ENCODE measurements at places on chromosomes 3 and 15.

- no peak for DNase-seq
Measured at GRCh38 chr3:39284457-39284881, 4.6 kb upstream of the CX3CR1 start.

DNA sequence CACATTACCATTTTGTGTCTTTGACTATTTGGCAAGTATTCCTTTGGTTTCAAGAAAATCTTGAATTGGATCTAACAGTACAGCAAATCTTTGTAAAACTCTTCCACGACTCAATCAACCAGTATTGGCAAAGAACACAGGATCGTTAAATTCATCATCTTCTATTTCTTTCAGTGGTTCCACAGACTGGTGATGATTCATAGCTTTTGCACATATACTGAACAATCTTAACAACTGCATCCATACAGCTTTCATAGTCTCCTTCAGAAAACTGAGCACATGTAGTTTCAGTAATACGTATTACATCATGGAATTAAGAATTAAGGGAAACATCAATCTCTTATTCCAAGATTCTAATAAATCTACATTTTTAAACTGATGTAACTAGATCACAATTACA, 91.6 kb upstream of the LIPC start:
- DNase-seq, result no peak

GRCh38 chr3:23691357-23691895, 114.3 kb upstream of the UBE2E1 start:
- DNase-seq, result no peak

DNA sequence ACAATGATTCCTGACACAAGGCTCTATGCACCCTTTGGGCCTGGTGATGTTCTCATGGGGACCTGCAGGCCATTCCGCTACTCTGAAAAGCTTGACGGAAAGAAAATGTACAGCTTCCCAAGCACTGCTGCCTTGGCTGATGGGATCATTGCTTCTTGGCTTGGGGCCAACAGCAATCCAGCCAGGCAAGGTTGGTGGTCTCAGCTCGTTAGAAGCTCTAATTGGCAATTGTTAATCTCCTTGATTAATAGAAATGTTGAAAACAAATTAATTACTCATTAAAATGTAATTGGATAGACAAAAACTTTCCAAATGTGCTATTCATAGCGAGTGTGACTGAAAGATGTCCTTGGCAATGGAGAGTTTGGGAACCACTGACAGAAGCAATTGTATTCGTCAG, 16.3 kb upstream of the MYZAP start:
- DNase-seq, result no peak

DNA sequence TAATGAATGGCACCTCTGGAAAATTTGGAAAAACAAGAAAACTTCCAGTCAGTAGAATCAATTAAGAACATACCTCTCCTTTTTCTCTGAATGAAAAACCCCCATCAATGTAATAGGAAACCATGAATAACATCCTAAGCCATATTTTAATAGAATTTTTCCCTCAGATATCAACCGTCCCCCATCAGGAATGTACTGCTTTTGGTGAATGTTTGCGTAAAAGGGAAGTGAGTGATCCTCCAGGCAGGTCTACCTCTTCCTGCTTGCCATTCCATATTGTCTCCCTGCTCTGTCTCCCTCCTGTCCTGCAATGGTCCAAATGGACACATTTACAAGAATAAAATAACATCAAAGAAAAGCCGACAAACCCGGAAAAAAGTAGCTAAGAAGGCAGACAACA, 30.8 kb downstream of the LAMP3 start:
- no peak for DNase-seq

DNA sequence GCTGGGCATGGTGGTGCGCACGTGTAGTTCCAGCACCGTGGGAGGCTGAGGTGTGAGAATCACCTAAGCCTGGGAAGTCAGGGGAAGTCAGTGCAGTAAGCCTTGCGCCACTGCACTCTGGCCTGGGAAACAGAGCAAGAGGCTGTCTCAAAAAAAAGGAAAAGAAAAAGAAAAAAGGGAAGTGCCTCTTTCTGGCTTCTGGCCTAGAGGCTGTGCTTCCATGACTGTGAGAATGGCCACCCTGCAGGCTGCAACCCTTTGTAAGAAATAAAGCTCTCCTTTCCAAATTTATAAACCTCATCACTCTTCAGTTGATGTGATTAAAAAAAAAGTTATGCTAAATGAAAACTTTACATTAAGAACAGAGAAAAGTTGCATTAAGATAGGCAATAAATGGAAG, 774.3 kb downstream of the TUSC7 start:
- no peak for DNase-seq

DNA sequence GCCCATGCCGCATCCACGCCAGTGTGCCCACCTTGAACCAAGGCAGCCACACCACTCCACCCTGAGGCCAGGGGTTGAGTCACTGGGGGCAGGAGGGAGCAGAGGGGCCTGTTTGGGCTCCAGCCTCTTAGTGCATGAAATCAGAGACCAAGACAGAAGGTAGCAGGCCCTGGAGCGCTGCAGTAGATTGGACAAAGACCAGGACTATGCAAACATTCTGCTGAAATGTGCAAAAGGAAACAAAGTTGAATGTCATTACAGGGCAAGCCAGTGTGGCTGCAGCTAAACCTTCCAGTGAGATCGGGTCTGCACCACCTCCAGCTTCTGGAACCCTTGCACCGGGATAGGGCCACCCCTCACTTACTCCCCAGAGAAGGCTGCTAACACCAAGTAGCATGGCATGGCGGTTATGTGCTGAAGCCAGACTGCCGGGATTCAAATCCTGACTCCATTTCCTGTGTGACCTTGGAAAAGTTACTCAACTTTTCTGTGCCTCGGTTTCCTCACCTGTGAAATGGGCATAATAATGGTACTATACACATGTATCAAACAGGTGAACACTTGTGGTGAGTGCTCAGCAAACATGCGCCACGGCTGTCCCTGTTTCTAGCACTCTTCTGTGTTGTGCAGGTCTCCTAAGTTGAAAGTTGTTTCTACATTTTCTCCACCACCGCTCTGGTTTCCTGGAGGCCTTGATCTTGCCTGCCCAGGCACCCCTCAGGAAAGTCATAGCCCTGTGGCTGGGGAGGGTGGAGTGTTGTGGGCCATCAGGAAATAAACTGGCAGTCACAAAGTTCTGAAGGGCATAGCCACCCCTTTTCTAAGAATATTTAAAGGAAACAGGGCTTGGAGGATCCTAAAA, 25.0 kb upstream of the GP9 start:
- no peak for DNase-seq

DNA sequence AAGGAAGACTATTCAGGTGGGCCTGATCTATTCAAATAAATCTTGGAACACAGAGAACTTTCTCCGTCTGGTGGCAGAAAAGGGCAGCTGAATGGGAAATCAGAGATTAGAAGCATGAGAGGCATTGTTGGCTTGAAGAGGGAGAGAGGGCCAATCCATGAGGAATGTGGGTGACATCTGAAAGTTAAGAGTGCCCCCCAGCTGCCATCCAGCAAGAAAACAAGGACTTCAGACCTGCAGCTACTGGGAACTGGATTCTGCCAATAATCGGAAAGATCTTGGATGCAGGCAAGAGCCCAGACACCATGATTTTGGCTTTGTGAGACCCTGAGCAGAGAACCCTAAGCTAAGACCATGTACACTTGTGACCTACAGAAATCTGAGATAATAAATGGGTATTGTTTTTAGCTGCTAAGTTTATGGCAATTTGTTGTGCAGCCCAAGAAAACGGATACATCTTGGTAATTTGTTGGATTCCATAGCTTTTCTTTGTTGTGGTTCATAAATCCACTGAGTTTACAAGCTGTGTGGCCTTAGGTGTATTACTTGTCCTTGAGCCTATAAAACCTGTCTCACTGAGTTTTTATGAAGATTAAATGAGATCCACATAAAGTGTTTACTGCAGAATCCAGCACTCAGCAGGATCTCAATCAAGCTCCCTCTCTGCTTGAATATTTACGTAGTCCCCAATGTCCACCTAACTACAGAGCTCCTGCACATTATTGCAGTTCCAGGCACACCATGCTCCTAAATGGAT, 82.1 kb upstream of the PRTG start:
- DNase-seq, result no peak

- DNase-seq, result no peak
Measured at GRCh38 chr3:196463804-196464203, 31.6 kb upstream of the UBXN7 start.

DNA sequence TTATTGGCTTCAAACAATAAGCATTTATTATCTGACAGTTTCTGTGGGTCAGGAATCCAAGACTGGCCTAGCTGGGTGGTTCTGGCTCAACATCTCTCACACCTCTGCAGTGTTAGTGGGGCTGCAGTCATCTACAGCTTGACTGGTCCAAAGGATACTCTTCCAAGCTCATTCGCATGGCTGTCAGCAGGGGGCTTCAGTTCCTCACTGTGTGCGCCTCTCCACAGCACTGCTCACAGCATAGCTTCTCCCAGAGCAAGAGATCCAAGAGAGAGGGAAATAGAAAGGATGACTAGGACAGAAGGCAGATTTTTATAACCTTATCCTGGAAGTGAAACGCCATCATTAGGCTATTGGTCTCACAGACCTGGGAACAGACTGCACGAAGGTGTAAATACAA, 64.2 kb downstream of the MAGI1 start:
- no peak for DNase-seq

- DNase-seq, result no peak
Measured at GRCh38 chr3:182234881-182235280, 523.2 kb downstream of the SOX2 start.

- DNase-seq, result no peak
Measured at GRCh38 chr3:125213946-125214542, 1.5 kb upstream of the SLC12A8 start.

- DNase-seq, result no peak
Measured at GRCh38 chr3:72247126-72247525, 462.2 kb upstream of the PROK2 start.

GRCh38 chr15:78420220-78420619, 17.8 kb upstream of the IREB2 start:
- no peak for DNase-seq

- no peak for DNase-seq
Measured at GRCh38 chr3:55160241-55160983, 232.6 kb upstream of the LRTM1 start.

DNA sequence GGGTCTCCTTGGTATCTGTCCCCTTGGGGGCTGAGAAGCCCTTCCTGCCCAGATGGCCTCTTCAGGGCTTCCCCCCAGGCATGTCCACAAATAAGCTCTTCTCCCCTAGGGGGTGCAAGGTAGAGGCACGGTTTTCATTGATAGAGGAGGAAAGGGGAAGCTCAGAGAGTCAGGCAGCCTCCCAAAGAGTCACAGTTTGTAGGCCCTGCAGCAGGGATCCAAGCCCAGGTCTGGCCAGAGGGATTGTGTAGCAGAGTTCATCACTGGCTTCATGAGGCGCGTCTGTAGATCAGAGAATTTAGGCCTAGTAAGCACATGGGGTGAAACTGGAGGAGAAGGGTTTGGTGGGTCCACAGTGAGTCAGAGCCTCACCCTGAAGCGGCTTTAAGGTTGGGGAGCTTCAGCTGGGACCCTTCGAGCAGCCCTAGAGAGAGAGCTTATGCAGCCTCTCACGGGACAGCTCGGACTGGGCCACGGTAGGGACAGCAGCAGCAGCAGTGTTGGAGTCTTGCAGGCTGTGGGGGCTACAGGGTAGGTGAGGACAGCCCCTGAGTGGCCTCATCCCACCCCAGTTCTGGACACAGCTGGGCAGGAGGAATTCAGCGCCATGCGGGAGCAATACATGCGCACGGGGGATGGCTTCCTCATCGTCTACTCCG, 37.5 kb upstream of the ESYT3 start:
- DNase-seq, result no peak

- no peak for DNase-seq
Measured at GRCh38 chr3:177679568-177680471, 482.5 kb upstream of the TBL1XR1 start.

- DNase-seq, result no peak
Measured at GRCh38 chr3:134033315-134033996, 3.7 kb upstream of the SLCO2A1 start.

DNA sequence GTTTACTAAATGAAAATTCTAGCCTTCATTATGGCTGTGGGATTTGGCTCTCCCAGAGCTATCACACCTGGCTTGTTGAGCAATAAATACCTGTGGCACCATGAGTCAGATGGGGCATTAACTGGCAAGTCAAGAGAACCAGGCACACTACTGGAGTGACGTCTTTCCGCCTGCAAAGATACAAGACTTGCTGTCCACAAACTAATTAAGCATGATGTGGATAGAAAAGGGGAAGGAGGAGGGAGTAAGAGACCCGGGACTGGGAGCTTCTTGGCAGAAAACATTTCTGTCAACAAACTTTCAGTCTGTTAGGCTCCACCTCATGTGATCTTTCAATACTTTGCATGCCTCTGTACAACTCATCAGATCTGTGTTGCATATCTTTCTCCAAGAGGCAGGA, 56.5 kb downstream of the CLDN1 start:
- DNase-seq, result no peak

DNA sequence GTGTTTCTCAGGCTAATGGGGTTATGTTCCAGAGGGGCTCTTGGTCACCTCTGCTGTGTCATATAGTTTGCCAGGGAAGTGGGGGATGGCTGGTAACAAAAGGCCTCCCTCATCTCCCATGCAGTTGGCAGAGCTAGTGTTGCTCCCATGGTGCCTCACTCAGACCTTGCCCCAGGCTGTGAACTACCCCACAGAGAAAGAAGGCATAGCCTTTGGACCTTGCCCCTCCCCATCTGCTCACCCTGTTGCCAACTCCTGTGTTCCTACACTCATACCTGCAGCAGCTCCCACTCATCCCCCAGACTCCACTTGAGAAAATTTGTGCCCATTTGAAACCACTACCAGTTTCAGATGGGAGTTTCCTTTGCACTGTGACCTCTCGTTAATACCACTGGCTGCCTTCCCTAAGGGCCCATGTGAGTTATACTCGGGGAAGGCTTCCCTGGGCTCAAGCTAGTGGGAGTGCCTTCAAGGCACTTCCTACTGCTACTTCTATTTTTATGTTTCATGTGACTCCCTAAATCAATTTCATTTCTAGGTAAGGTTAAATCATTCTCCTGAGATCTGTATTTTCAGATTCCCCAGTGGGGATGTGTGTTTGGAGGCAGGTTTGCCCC, 25.3 kb upstream of the COPB2 start:
- no peak for DNase-seq

GRCh38 chr3:109809513-109809912, 472.2 kb upstream of the DPPA4 start:
- DNase-seq, result no peak

- DNase-seq, result no peak
Measured at GRCh38 chr15:58549013-58549784, 117.4 kb downstream of the LIPC start.

GRCh38 chr3:160331127-160331937, 67.7 kb downstream of the IFT80 start:
- no peak for DNase-seq

DNA sequence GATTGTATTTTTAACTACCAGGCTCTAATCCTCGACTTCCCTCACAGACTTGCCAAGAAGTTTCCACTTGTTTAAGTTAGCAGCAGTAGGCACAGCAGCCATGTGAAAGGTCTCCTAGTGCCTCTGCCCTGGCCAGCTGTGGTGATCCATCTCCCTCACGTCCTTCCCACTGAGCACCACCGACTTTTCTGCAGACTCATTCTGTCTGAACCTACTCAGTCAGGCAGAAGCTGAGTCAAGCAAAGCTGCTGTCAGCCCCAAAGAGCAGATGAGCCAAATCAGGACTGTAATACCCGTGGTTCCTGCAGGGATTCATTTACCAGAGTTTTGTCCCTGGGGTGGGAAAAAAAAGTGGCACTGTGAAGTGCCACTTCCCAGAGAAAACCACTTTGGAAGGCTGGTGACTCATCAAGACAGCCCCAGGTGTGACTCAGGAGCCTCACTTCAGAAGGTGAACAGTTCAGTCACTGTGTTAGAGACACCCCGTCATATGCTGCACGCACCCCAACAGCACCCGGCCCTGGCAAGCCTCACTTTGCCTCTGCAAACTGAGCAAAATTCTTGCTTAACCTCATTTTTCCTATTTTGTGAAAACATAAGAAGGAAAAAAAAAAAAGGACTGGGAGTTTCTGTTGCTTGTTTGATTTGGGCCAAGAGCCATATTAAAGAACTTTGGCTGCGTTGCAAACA, 76.0 kb downstream of the WWTR1 start:
- no peak for DNase-seq

Data from C1 segment of cervical spinal cord (tissue), 14 donors.